ENCODE measurements at places on chromosomes 3 and 15.

GRCh38 chr3:14555835-14556234 lies 15.7 kb upstream of the GRIP2 start:
- no peak for DNase-seq

GRCh38 chr3:57007521-57008460 lies 52.7 kb upstream of the SPATA12 start:
- no peak for DNase-seq

DNA sequence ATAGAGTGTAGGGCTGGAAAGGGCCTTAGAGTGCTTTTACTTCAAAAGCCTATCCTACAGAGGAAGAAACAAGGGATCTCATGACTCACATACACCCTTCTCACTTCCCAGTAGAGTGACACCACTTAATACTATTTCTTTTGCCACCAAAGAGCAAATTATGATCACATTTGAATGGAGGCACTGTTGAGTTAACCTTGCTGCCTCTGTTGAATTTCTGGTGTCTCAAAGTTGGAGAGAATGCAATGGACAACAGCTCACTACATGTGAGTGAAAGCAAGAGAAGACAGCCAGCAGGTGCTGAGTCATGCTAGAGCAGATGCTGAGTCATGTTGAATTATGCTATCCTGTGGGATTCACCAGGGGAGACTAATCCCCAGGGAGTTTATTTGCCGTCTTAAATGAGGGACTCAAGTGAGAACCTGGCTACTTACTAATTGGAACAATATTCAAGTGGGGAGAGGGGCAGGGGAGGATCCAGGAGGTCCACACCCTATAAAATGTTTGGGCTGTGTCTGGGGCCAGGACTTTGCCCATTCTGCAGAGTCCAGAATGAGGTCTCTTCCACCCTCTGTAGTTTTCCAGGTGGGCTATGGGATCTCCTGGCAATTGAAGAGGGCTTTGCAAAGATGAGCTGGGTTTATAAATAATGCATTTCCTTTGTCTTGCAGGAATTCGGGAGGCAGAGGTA lies 35.8 kb downstream of the ST8SIA2 start:
- no peak for DNase-seq

- DNase-seq, result no peak
Observed at GRCh38 chr3:52623234-52623792, 62.4 kb downstream of the PBRM1 start.

DNA sequence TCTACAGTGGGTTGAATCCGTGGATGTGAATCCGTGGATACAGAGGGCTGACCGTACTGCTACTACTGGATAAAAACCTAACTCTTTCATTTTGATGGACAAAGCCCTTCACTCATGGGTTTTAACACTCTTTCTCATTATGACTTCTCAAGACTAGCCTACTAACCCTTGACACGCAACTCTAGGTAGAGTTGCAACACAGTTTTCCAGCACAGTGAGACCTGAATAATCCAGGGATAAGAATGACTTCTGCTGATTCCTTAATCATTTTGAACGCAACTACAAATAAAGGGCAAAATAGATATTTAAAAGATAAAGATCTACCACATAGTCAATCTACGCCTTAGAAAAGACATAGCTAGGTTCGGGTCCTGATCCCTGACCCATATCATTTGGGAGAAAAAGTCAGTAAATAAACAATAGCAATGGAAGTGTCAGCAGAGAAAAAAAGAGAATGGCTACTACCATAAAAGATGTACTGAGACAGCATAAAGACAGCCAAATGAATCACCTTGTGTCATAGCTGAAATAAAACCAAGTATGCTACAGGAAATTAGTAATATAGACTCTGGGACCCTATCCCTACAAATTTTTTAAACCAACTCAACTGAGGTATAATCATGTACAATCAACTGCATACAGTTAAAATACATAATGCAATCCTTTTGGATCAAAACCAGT lies 87.6 kb downstream of the DPH6 start:
- no peak for DNase-seq

DNA sequence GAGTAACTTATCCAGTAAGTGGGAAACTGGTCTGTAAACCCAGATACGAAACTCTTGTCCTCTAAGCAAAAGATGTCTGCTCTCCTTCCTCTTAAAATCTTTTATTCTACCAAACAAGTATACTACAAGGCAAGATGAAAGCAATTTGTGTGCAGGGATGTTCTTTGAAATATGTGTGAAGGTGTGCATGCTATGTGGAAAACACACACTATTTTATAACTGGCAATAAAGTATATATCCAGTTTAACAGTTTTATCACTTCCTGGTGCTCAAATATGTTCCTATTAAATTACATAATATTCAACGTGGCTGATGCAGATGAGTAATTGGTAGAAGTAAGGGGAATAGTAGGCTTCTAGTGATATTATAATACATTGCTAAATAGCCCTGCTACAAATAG lies 566.5 kb downstream of the ROBO2 start:
- no peak for DNase-seq

DNA sequence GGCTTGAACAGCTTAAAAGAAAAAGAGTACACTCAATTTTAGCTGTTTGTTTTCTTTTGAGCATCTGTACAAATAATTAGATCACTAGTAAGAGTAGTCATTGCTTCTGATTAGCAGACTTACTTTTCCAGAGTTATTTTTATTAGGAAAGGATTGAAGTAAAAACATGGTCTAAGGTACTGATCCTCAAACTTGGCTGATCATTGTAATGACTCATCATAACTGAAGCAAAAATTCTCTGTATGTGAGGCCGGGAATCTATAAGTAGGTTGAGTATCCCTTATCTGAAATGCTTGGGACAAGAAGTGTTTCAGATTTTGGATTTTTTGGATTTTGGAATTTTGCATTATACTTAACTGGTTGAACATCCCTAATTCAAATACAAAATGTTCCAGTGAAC lies 12.4 kb downstream of the NMD3 start:
- DNase-seq, result no peak

GRCh38 chr3:151384741-151385174 lies at the start of gene P2RY12:
Gene P2RY12, minus strand, starts transcription at chr3:151384753. Its CDS starts 45,908 bp downstream, at chr3:151338845.
- DNase-seq, result no peak

DNA sequence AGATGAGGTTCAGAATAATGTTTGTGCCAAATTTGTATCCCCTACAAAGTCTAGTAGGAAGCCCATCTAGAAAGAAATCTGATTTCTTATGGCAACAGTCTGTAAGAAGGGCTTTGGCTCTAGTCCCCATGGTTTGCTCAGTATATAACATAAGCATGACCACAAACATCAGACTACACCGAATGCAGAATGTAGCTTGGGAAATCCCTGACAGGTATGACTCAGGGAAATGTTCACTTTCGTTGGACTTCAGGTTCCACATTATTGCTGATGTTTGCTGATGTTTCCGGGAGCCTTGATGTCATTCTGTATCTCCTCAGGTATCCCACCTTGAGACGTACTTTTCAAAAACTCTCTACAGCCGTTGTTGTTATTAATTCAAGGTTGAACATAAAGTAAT lies 304.4 kb upstream of the TGFBR2 start:
- DNase-seq, result no peak

DNA sequence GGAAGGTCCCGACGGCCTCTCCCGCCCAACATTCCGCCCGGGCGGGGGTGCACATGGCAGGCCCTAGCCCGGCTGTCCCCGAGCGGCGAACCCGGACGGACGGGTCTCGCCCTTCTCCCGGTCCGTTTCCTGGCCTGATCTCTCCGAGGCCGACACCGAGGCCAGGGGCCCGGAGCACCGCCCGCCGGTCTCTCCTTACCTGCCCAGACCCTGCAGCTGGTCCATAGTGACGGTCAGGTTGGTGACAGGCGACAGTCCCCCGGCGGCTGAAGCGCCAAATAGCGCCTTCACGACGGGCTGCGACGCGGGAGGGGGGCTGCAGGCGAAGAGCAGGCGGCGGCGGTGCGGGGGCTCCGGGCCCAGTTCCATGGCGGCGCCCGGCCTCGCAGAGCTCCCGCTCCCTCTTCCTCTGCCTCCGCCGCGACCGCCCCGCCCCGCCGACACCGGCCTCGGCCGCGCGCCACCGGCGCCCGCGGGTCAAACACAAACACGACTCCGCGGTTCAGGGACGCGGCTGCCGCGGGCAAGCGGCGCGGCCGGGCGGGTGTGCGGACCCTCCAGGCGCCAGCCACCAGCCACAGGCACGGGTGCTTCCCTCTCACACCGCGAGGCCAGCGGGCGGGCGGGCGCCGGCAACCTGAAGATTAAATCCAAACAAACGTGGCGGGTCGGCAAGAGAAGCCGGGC lies 495 bp downstream of the CDC25A start:
- DNase-seq, result peak; percentile 42

DNA sequence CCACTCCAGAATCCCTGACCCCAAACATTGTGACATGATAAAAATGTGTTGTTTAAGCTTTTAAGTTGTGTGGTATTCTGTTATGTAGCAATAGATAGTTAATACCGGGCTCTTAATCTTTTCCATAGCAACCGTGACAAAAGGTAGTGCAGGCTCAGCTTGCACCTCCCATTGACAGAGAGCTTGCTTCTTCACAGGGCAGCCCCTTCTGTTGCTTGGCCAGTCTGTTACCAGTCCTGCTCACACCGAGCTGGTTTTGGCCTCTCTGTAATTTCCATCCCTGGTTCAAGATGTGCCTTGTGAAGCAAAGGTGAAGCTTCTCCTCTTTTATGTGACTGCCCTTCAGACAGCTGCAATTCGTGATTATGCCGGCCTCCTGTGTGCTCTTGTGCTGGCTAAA lies 86.9 kb downstream of the CRYGS start:
- no peak for DNase-seq

GRCh38 chr3:50243543-50243895 lies 7.5 kb downstream of the GNAI2 start:
- DNase-seq, result no peak

- DNase-seq, result no peak
Observed at GRCh38 chr3:137116619-137117018, 158.8 kb downstream of the IL20RB start.

DNA sequence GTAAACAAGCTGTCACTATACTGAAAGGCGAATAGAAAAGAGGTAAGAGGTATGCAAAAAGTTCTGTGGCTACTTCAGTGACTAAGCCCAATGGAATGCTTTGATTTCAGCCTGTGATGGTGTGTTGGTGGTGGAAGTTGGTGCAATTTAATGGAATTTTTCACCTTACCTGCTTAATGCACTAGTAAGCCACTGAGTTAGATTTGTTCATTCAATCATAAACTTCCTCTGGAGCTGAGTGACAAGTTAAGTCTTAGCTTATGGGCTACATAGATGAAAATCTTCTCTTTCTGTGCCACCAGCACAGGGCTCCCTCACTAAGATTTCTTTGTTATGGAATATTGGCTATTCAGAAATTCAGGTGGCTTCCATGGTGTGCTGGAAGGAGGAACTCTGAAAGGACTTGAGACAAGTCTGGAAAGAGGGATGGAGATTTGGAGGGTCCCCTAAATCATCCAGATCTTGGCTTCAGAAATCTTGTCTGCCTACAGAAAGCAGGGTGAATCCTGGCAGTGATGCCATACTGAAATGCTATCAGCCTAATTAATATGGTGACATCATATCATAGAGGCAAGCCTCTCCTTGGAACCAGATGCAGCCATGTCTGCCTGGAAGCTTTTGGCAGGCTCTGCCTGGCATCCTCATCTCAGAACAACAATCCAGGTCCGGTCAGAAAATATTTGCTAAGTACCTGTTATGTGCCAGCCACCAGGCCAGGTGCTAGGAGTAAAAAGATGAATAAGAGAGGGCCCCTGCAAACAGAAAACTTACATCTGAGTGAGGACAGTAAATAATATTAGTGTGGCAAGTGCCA lies 8.1 kb upstream of the GAP43 start:
- peak; percentile 19 for DNase-seq

DNA sequence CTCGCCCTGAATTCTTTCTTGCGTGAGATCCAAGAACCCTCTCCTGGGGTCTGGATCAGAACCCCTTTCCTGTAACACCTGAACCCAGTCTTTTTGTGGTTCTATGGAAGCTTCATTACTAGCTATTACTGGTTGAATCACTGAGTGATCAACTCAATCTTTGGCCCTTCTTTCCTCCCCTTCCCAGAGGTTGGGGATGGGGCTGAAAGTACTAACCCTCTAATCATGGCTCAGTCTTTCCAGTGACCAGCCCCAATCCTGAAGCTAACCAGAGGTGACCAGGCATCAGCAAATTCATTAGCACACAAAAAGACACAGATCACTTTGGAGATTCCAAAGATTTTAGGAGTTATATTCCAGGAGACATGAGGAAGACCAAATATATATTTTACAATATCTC lies 39.5 kb downstream of the HERC1 start:
- no peak for DNase-seq
